Stimulated activated CD8-positive, alpha-beta memory T cell treated with anti-CD3 and anti-CD28 coated beads, Interleukin-4, amount 100 ng/mL, for 1 hour (primary cell): ENCODE measurements at places on chromosomes 4 and X.

GRCh38 chr4:113957956-113958355, 21.5 kb downstream of the ARSJ start:
- DNase-seq: no peak

- DNase-seq: no peak
Observed at GRCh38 chr4:119643306-119644042, 14.9 kb upstream of the PDE5A start.

- no peak for DNase-seq
Observed at GRCh38 chr4:108107729-108108382, 60.9 kb downstream of the LEF1 start.

GRCh38 chrX:118337687-118338086, 8.2 kb upstream of the WDR44 start:
- no peak for DNase-seq

GRCh38 chr4:79831701-79832514, 241.1 kb downstream of the ANTXR2 start:
- no peak for DNase-seq

DNA sequence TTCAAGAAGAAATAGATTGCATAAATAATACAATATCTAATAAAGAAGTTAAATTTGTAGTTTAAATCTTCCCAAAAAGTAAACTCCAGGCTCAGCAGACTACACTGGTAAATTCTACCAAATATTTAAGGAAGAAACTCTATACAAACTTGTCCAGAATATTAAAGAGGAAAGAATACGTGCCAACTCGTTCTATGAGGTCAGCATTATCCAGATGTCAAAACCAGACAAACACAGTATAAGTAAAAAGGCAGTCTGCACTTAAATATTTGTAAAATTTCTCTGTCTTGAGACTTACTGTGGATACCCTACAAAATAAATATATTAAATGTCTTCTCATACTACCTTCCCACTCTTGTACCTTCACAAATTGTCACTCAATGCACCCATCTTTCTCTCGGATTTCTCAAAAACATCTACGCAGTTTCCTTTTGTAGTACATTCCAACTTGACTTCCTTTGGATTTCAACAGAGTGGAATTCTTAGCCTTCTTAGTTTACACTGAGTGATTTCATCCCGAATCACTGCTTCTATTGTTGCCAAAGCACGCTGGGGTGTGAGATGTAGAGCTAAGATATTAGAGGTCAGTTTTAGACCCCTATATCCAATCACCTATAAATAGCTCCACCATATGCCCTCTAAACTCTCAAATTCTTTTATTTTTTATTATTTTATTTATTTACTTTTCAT, 71.6 kb upstream of the MAB21L2 start:
- no peak for DNase-seq
